DMS 273 treated with DMSO at 0.1 percent for 48 hours (cell line): ENCODE measurements at places on chromosomes 1 and 21.

DNA sequence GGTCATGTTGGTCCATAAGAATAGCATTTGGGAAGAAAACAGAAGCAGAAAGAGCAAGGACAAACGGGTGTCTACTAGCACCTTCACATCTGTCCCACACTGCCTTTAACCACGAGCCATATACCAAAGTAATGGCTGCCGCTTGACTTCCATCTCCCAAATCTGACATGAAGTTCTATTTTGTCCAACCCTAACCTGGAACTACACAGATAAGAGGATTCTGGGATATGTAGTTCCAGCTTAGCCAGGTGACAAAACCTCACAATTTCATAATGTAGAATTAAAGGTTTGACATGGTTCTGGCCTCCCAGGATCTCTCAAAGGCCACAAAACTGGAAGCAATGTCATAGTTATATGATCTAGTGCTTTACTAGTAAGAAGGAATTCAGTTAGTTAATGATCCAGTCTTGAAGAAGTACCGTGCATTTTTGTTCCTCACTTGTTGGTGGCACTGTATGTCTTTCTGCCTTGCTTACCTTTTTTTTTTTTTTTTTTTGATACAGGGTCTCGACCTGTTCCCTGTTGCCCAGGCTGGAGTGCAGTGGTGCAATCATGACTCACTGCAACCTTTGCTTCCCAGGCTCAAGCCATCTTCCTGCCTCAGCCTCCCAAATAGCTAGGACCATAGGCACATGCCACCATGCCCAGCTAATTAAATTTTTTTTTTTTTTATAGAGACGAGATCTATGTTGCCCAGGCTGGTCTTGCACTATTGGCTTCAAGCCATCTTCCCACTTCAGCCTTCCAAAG is 17.5 kb downstream of the PTGFRN start:
- DNase-seq: no peak

DNA sequence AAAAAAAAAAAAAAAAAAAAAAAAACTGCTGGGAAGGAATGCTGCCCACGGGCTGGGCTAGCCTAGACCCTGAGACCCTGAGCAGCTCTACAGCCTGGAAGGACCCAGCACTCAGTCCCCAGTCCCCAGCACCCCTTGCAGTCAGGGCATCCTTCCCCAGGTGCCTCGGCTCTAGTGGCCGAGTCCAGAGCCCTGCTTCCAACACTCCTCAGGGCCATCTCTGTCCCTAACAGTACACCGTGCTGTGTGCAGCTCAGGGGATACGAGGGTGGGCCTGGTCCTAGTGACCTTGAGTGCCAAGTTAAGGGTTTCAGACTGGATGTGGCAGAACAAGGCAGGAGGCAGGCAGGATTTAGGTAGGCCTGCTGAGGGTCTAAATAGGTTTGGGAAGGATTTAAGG is 50.2 kb upstream of the LRP8 start:
- DNase-seq: no peak

GRCh38 chr1:210342986-210343780 is 14.5 kb downstream of the HHAT start:
- DNase-seq: no peak

DNA sequence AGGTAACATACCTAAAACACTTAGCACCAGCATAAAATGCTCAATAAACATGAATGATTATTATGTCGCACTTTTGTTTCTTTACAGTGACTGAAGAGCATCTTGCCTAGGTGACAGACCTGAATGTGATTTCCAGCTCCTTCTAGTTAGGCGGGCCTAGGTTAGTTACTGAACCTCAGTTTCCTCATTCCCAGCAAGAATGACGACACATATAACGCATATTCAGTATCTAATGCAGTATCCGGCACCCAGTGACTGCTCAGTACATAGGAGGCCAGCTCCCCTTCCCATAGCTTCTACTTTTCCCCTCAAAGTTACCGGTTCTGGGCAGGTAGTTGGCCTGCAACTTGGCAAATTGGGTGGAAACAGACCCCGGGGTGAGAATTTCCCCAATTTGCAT is 763 bp downstream of the AUNIP start:
- DNase-seq: no peak

GRCh38 chr1:161482610-161483009 is 22.6 kb upstream of the FCGR2A start:
- DNase-seq: no peak

- DNase-seq: peak; percentile 78
These were observed 31.4 kb upstream of the WASF2 start for GRCh38 chr1:27521336-27521831.

GRCh38 chr1:112998592-112999235 is 42.7 kb upstream of the SLC16A1 start:
- DNase-seq: peak; percentile 21

GRCh38 chr1:91572044-91572443 is 71.4 kb downstream of the CDC7 start:
- DNase-seq: no peak

DNA sequence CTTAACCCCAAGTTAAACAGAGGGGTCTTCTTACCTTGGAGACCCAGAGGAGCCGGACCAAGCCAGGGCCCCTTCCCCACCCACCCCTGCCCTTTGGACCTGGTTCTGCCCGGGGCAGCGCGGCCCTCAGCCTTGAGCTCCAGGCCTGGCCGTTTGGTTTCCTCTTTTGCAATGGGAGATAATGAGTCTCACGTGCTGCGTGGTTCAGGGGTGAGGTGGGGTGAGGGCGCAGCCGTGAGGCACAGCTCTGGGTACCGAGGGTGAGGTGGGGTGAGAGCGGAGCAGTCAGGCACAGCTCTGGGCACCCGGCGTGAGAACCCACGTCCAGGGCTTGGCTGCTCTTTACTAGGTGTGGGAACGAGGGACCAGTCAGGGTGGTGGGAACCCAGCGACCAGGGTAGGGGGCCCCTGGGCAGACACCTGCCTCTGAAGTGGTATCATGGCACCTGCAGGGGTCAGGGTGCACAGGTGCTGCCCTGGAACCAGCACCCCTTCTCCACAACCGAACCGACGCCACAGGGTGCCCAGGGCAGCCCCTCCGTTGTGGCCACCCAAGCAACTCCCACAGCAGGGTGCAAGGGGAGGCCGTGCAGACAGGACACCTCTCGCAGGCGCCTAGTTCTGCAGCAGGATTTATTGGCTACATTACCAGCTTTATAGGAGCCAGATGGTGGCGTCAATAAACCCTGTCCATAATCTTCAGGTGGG is 182.2 kb downstream of the PRDM16 start:
- no peak for DNase-seq

- DNase-seq: no peak
These were observed 9.5 kb downstream of the DENND2D start for GRCh38 chr1:111190931-111191451.

- no peak for DNase-seq
These were observed 251.4 kb downstream of the FAM72C start for GRCh38 chr1:143720087-143721023.

GRCh38 chr1:180962178-180962577 is 49.5 kb downstream of the KIAA1614 start:
- DNase-seq: no peak

DNA sequence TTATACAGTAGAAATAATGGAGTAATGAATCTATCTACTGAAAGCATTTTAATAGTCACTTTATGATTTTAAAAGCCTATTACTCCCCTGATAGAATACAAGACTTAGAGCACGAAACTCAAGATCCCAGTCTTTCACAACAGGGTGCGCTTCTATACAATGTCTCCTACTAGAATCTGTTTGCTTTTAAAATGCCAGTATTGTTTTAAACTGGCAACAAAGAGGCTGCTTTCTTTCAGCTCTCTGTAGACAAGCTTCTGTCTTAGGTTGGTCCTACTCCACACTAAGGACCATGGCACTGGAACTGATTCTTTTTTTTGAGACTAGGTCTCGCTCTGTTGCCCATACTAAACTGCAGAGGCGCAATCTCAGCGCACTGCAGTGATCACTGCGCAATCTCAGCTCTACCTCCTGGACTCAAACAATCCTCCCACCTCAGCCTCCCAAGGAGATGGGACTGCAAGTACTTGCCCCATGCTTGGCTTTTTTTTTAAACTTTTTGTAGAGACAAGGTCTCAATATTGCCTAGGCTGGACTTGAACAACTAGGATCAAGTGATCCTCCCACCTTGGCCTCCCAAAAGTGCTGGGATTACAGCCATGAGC is 4.8 kb downstream of the DCAF8 start:
- DNase-seq: no peak

DNA sequence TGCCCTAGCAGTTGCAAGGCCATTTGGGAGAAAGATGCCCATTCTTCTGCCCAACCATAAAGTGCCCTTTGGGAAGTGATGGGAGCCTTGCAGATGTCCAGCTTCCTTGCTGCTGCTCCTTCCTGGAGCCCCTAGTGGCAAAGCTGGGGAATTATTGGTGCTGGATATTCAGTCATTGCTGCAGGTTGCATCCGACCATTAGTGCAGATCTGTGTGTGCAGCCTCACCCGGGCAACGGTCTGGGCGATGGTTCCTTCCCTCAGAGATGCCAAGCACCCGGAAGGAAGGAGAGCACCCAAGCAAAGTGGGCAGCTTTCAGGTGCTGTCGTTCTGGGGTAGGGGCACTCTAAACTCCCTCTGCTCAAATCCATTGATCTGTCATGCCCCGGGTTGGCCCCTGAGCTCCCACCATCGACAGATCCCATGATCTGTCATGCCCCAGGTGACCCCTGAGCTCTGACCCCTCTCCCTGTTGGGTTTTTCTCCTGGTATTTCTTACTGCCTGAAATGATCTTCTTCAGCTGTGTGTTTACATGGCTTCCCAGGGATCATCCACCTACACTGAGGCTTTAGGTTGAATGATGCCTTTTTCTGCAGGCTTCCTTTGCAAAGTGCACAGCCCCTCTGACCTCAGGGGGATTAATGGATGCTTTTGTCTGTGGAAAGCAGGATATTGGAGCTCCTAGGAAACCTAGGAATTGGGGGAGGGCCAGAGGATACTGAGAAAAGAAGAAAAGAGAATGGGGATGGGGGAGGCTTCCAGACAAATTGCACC is 467.5 kb downstream of the PTPRU start:
- peak; percentile 13 for DNase-seq

GRCh38 chr1:44705938-44706337 is 25.0 kb downstream of the RNU5D-1 start:
- DNase-seq: no peak

DNA sequence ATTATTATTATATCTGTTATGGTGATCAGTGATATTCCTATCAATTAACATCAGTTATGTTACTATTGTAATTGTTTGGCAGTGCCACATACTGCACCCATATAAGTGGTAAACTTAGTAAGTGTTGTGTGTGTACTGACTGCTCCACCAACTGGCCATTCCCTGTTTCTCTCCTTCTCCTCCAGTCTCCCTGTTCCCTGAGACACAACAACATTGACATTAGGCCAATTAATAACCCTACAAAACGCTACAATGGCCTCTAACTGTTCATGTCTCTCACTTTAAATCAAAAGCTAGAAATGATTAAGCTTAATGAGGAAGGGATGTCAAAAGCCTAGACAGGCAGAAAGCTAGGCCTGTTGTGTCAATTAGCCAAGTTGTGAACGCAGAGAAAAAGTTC is 6.6 kb upstream of the THRAP3 start:
- no peak for DNase-seq

GRCh38 chr1:240254006-240254405 is 162.3 kb downstream of the FMN2 start:
- no peak for DNase-seq

DNA sequence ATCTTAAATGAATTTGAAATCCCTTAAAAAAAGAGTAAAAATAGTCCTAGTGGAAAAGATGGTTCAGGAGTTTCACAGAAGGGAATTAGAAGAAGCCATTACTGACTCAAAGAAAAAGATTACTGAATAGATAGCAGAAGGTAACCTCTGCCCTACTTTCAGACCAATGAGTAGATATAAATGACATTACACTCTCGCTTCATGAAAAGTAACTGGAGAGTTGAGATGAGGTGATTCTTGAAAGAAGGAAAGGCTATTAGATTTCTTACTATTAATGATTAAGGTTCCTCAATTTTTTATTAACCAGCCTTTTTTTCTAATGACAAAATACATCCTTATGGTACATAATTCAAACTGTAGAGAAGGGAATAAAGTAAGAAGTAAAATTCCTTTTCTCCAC is 28.3 kb downstream of the CCN1 start:
- DNase-seq: no peak

DNA sequence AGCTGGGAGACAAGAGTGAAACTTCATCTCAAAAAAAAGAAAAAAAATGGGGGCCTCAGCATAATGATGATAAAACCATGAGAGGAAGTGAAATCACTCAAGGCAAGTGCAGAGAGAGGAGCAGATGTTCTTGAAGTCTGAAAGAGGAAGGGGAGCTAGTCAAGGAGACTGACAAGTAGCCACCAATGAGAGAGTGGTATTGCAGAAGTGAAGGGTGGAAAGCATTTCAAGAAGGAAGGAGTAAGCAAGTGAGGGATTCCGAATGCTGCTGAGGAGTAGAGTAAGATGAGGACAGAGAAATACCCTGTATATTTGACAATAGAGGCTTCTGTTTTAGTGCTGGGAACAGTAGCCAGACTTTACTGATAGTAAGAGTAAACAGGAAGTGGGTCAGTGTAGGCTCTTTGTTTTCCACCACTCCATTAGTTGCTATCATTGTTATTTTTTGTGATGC is 2.9 kb downstream of the TATDN3 start:
- DNase-seq: no peak

GRCh38 chr1:226654046-226654667 is 84.9 kb downstream of the ITPKB start:
- peak; percentile 45 for DNase-seq

DNA sequence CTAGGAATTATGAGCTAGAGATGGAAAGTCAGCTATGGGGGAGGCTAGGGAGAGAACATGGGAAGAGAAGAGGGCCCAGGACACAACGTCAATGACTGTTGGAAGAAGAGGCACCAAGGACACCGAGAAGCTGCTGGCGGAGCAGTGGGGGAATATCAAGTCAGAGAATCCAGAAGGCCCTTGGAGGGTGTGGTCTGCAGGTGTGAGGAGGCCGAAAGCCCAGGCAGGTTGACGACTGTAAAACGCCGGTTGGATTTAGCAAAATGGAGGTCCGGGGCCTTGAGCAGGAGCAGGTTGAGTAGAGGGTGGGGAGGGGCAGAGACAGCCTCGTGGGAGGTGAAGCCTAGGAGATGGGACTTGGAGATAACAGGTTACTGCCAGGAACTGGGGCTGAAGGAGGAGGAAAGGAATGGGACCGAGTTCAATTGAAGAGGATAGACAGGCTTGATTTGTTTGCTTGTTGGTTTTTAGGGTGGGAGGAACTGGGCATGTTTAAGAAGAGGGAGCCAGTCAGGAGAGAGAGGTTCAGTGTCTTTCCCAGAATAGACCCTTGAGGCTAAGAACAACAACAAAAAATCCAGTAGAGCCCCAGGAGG is 35.1 kb downstream of the EDN2 start:
- no peak for DNase-seq

GRCh38 chr1:239583536-239583935 is 197.2 kb downstream of the CHRM3 start:
- no peak for DNase-seq

GRCh38 chr1:93723110-93723509 is 41.5 kb upstream of the BCAR3 start:
- DNase-seq: no peak

- no peak for DNase-seq
These were observed at the start of gene RIPPLY3 for GRCh38 chr21:37006486-37007291. RIPPLY3 (plus strand) TSS chr21:37006702; CDS start chr21:37006773, 71 bp downstream.
